Activated CD4-positive, CD25-positive, alpha-beta regulatory T cell treated with anti-CD3 and anti-CD28 coated beads, Interleukin-2, amount 50 U/mL, for 24 hours (primary cell): ENCODE measurements at places on chromosomes 4 and X.

GRCh38 chr4:99405433-99406115 lies 29.6 kb downstream of the ADH7 start:
- no peak for ATAC-seq

DNA sequence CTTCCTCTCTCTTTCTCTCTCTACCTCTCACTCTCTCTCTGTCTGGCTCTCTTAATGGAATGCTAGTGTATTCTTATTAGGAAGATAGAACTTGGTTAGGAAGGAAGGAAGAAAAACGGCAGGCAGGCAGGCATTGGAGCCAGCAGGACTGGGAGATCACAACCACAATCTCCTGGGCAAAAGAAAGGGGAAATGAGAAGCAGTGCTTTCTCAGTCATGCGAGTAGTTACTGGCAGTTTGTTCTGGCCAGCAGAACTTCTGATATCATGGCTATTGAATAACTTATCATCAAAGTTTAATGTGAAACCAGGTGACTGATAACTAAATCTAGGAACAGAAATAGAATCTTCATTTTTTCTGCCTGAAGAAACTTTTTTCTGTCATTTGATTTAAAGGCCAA lies 60.9 kb upstream of the PAGE1 start:
- ATAC-seq, result no peak

- no peak for ATAC-seq
Observed at GRCh38 chrX:252957-253291, 28.3 kb upstream of the PLCXD1 start.

GRCh38 chrX:136453771-136454170 lies 34.0 kb upstream of the BRS3 start:
- ATAC-seq, result no peak

DNA sequence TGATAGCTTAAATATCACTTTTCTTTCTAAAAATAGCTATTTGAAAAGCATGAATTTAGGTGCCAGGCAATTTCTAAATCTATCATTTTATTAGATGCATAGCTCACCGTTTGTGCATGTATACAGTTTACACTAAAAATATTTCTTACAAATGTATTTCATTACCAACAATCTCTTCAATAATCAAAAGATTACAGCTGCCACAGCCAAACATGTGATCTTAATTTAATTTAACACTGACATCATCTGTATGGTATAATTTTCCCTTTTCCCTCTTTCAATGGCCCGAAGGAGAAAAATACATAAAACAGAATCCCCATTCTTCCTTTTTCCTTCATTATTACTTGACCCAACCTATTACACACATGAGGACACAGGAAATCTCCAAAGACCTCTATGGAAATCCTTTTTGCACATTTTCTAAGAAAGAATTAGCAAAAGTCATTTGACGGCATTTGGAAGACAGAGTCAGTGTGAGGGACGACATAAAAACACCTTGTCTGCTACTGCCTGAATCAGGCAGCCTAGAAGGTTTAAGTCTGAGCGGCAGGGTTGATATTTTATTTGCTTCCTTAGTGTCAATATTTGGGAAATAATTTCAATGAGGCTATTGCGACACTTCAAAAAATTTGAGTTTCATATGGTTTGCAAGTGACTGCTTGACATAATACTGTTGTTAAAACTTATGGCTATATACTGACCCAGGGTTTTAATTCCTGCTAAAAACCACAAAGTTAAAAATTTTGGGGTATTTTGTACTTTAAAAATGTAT lies 111.2 kb downstream of the TTC29 start:
- no peak for ATAC-seq
